Activated T-cell treated with anti-CD3 and anti-CD28 coated beads, Interleukin-2, amount 50 U/mL, for 24 hours (primary cell): ENCODE measurements at places on chromosomes 6 and 20.
A peak's percentile ranks its signal among the peaks of the same experiment; 100 is the strongest.

- no peak for DNase-seq
These were observed 104.9 kb upstream of the SLC22A23 start for GRCh38 chr6:3561725-3562124.

- no peak for DNase-seq
These were observed 58.9 kb upstream of the ZNFX1 start for GRCh38 chr20:49336786-49337185.

- DNase-seq, result no peak
These were observed 35.5 kb upstream of the ZNF133 start for GRCh38 chr20:18252597-18253451.

DNA sequence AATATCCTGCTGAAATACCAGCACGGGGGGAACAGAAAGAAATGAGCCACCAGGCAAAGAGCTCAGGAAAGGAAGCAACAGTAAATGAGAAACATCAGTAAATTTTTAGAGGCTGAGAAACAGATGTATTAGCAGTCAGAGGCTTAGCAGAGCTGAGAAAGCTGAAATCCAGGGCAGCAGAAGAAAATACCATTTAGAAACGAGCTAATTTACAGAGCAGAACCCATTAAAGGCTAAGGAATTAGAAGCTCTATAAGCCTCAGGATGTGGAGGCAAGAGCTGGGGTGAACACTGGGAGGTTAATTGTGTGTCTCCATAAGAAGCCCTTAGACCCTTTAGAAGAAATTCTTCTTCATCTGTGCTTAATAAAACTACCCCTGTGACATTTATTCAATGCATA, 178.6 kb upstream of the RGS17 start:
- DNase-seq, result no peak

- DNase-seq, result no peak
These were observed 10.0 kb upstream of the SIRPA start for GRCh38 chr20:1885254-1885653.

DNA sequence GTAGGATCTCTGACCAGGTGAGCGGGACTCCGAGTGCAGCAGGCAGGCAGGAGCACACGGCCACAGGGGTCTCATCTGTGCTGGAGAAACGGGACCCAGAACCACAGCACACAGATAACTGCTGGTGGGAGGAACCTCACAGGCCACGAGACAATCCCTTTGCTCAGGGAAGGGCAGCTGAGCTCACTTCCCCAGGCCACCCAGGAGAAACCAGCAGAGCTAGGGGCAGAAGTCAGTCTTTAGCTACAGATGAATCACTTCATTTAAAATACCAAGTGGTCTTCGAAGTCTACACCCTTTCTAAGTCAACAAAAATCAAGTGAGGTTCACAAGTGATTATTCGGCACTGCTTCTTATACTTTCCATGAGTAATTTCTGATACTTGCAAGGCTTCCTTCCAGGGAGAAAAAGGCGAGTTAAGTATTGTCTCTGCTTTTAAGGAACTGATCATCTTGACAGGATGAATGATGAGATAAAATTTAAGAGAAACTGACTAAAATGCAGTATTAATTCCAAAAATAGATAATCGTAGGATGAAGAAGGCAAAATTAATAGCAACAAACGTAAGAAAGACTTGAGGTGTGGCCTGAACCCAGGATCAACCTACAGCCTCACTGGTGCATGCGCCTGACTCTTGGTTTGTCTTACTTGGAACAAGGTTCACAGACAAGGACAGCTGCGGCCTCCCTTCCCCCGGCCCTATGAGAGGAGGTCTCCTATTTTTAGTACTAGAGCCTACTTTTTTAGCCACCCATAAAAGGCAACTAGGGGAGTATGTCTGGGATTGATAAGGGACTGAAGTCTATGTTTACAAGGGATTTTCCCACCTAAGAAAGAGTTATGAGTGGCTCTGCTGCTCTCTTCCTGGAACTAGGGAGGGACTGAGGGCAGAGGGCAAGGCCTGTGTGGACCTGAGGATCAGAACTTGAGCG, 233.6 kb downstream of the TTLL2 start:
- DNase-seq, result no peak

- peak; percentile 54 for DNase-seq
These were observed at the start of gene CPXM1 for GRCh38 chr20:2800521-2801285. TSS of gene CPXM1 (minus strand) at chr20:2800627. CDS start at chr20:2800572, 55 bp downstream.

- peak; percentile 12 for DNase-seq
These were observed 148.2 kb upstream of the MLN start for GRCh38 chr6:33952016-33952415.

GRCh38 chr6:15335385-15335784, 89.5 kb downstream of the JARID2 start:
- DNase-seq, result no peak

- DNase-seq, result no peak
These were observed 3.7 kb upstream of the BEND6 start for GRCh38 chr6:56951049-56951831.

DNA sequence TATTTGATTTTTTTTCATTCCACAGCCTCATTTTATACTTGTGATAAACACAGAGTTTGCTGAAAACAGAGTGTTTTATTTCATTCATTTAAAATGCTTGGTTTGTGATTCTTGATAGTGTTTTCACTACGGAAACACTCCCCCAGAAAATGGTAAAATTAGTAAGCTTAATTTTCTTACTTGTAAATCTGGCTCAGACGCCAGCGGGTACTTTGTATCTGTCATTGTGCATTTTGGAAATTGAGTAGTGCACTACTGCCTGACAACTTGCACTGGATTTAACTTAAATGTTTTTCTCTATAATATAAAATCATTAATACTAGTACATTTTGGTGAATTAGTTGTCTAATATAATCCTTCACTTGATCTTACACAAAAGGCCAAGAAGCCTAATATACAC, 37.0 kb upstream of the HINT3 start:
- DNase-seq, result no peak

GRCh38 chr6:134093007-134093573, 40.7 kb upstream of the SLC2A12 start:
- DNase-seq, result no peak

DNA sequence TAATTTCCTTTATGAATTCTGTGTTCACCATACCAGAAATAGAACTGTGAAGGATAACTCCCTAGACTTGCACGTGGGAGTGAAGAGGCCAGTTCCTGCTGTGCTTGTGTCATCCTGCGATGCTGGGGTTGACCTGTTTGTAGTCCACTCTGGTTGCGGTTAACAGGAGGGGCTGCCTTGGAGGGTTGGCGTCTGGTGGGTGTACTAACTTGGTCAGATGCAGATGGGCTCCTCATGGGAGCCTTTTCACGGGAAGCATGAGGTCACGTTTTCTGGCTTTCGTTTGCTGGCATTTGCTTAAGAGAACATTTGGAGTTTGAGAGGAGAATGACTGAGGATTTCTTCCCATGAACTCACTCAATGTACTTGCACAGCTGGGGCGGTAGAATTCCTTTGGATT, 41.2 kb downstream of the IGF2R start:
- DNase-seq, result no peak
